ENCODE measurements at places on chromosomes 7 and 10.

DNA sequence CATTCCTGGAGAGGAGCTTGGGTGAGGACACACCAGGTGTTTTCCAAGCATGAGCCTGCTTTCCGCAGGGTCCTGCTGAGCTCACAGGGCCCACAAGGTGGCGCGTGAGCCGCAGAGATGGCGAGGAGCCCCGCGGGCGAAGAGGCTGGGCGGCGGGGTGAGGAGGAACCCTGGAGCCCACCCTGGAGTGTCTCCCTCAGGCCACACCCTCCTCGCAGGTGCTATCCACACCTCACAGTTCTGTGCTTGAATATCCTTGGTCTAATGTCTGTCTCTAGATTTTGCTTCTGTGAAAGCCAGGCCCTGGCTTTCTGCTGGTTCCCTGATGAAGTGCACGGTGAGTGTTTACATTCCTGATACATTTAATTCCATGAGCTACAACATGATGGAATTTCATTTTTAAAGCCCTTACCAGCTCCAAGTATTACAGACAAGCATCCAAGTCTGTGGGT, 433.6 kb downstream of the ACTR3B start:
- DNase-seq: peak; percentile 29
- peaks cover 8% of the 10 kb centered on the region for H3K4me1 ChIP-seq
- no peaks in the 10 kb centered on the region for H3K36me3 ChIP-seq
- H3K4me3 ChIP-seq: no peak overlapping the region
- no peak overlapping the region for H3K27ac ChIP-seq

DNA sequence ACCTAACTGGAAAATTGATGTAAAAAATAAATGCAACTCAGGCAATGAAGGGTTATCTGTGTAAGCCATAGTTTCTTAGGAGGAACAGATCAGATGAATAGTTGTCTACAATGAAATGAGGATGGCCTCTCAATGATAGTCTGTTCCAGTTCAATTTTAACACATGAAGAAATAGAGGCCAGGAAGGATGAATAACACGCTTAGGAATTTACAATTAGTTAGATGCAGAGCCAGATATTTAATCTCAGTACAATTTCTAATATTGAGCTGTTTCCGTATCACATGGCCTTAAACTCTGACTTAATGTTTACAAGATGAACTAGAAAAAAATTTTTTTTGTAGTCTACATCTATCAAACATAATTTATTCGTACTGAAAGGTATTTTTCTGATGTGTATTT, 176.6 kb downstream of the GALNT11 start:
- no peaks in the 10 kb centered on the region for H3K4me1 ChIP-seq
- no peak overlapping the region for H3K27ac ChIP-seq
- no peak overlapping the region for H3K4me3 ChIP-seq
- H3K36me3 ChIP-seq: peaks cover 17% of the 10 kb centered on the region
- no peaks in the 10 kb centered on the region for H3K27me3 ChIP-seq

GRCh38 chr7:11557627-11558026, 274.4 kb downstream of the THSD7A start:
- H3K4me3 ChIP-seq: no peak overlapping the region
- no peak for DNase-seq
- H3K27ac ChIP-seq: no peak overlapping the region

GRCh38 chr10:111875725-111876124, 307.8 kb downstream of the GPAM start:
- no peak overlapping the region for H3K27ac ChIP-seq
- no peaks in the 10 kb centered on the region for H3K27me3 ChIP-seq
- no peak overlapping the region for H3K4me3 ChIP-seq
- DNase-seq: no peak
- H3K4me1 ChIP-seq: no peaks in the 10 kb centered on the region

DNA sequence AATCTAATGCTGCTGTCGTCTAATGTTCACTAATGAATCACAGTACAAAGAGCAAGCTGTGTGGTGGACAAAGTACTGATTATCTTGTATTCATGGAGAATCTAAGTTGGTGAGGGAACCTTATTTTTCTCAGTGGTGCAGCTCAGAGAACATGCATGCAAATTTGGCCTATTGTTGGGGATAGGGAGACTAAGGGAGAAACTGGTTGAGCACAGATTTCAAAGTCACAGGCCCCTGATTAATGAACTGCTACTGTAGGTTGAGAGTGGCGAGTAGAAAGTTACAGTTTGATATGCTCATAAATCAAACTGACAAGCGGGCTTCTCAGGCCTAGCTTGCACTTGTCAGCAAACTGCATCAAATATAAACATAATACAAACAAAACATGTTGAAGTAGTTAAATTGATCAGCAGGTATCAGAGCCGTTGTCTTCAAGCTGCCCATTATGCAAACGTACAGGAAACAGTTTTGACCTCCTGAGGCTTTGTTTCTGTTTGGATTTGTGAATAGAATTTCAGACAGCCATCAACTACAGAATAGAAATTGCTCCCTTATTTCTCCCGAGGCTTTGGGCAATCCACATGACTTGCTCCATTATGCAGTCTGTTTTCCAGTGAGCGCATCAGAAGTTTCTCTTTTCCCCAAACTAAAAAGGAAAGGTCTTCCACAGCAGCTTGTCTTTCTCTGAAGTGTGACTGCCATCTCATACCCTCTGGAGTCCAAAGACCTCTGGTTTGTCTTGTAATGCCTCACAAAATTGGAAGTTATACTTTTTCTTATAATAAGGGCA, 215.8 kb downstream of the FOXP2 start:
- DNase-seq: no peak
- no peaks in the 10 kb centered on the region for H3K27me3 ChIP-seq
- no peak overlapping the region for H3K27ac ChIP-seq

- H3K36me3 ChIP-seq: no peaks in the 10 kb centered on the region
- H3K4me1 ChIP-seq: no peaks in the 10 kb centered on the region
- no peak overlapping the region for H3K4me3 ChIP-seq
- no peak for DNase-seq
- no peak overlapping the region for H3K27ac ChIP-seq
- H3K27me3 ChIP-seq: no peaks in the 10 kb centered on the region
These were observed 38.4 kb upstream of the PLXDC2 start for GRCh38 chr10:19777806-19778205.

- H3K36me3 ChIP-seq: no peaks in the 10 kb centered on the region
- DNase-seq: no peak
- no peak overlapping the region for H3K27ac ChIP-seq
- no peak overlapping the region for H3K4me3 ChIP-seq
These were observed 5.1 kb upstream of the SLC16A12 start for GRCh38 chr10:89540420-89540949.

- no peak overlapping the region for H3K4me3 ChIP-seq
- peaks cover 37% of the 10 kb centered on the region for H3K4me1 ChIP-seq
- H3K27me3 ChIP-seq: no peaks in the 10 kb centered on the region
These were observed 3.1 kb downstream of the FLNC start for GRCh38 chr7:128833148-128833945.

DNA sequence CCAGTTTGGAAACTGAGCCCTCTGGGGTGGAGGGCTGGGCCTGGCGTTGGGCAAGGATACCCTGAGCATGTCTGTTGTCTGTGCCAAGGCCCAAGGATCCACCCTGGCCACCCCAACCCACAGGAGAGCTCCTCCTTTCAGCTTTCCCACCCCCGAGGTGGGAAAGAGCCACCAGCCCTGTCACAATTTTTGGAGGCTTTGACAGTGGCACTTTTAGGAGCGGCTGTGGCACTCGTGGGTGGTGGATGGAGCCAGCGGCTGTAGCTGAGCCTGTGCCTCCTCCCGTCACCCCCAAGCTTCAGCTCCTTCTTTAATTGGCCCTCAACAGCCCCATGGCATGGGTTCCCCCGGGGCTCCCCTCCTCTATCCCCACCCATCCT, 18.2 kb upstream of the ZNF862 start:
- H3K4me3 ChIP-seq: no peak overlapping the region
- no peak for DNase-seq
- H3K36me3 ChIP-seq: no peaks in the 10 kb centered on the region
- H3K27ac ChIP-seq: no peak overlapping the region
- peaks cover 5% of the 10 kb centered on the region for H3K4me1 ChIP-seq

GRCh38 chr10:79123547-79123963, 54.8 kb downstream of the ZMIZ1 start:
- H3K4me1 ChIP-seq: peaks cover 33% of the 10 kb centered on the region
- peaks cover 40% of the 10 kb centered on the region for H3K36me3 ChIP-seq
- DNase-seq: no peak

GRCh38 chr10:43006490-43006889, 70.4 kb upstream of the RET start:
- no peaks in the 10 kb centered on the region for H3K36me3 ChIP-seq
- no peaks in the 10 kb centered on the region for H3K27me3 ChIP-seq
- no peak overlapping the region for H3K27ac ChIP-seq

DNA sequence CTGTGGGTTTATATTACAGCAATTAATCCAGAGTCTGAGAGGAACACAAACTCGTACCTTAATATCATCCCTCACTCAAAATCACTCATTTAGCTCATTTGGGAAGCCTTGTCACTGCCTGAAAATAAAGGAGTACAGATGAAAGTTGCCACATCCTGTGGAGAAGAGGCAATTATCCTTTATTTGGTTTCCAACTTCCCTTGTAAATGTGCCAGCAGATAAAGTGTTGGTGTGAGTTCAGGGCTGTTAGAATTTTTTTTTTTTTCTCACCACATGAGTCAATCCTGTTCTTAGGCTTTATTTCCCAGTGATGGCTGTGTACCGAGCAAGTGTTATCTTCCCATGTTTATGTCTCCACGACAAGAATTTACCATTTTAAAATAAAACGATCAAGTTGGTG, 99.0 kb upstream of the SMIM30 start:
- H3K36me3 ChIP-seq: no peaks in the 10 kb centered on the region
- DNase-seq: no peak
- H3K4me1 ChIP-seq: no peaks in the 10 kb centered on the region
- no peak overlapping the region for H3K27ac ChIP-seq
- H3K4me3 ChIP-seq: no peak overlapping the region

DNA sequence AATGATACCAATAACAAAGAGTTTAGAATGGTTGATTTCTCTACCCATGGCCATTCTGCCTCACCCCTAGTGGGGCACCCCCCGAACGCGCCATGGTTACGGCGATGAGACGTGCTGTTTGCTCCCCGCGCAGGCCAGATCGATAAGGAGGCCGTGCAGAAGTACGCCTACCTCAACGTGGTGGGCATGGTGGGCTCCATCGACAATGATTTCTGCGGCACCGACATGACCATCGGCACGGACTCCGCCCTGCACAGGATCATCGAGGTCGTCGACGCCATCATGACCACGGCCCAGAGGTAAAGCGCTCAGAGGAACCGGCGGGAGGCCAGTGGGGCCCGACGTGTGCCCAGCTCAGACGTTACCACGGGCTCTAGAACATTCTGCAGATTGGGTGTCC, 36.3 kb downstream of the PFKP start:
- no peak for DNase-seq
- peaks cover 14% of the 10 kb centered on the region for H3K4me1 ChIP-seq
- H3K36me3 ChIP-seq: peaks cover 3% of the 10 kb centered on the region
- peak overlapping the region; percentile 75 for H3K27ac ChIP-seq

- no peak for DNase-seq
- H3K36me3 ChIP-seq: no peaks in the 10 kb centered on the region
- H3K27ac ChIP-seq: no peak overlapping the region
- H3K4me3 ChIP-seq: no peak overlapping the region
- H3K27me3 ChIP-seq: no peaks in the 10 kb centered on the region
These were observed 167.2 kb downstream of the AKR1D1 start for GRCh38 chr7:138243430-138243829.

- no peak overlapping the region for H3K27ac ChIP-seq
- no peaks in the 10 kb centered on the region for H3K4me1 ChIP-seq
- H3K4me3 ChIP-seq: no peak overlapping the region
- H3K36me3 ChIP-seq: no peaks in the 10 kb centered on the region
- no peaks in the 10 kb centered on the region for H3K27me3 ChIP-seq
- DNase-seq: no peak
These were observed 175.1 kb downstream of the COBL start for GRCh38 chr7:51141451-51142003.

GRCh38 chr10:3780021-3780770, 4.8 kb downstream of the KLF6 start:
- peak overlapping the region; percentile 100 for H3K27ac ChIP-seq
- peaks cover 34% of the 10 kb centered on the region for H3K4me1 ChIP-seq
- DNase-seq: no peak
- H3K27me3 ChIP-seq: no peaks in the 10 kb centered on the region
- peaks cover 56% of the 10 kb centered on the region for H3K36me3 ChIP-seq
- H3K4me3 ChIP-seq: peak overlapping the region; percentile 96

- no peak for DNase-seq
- H3K27ac ChIP-seq: no peak overlapping the region
- H3K4me3 ChIP-seq: no peak overlapping the region
- H3K36me3 ChIP-seq: no peaks in the 10 kb centered on the region
These were observed 408.3 kb upstream of the ANKRD30A start for GRCh38 chr10:36717118-36717517.

- no peak overlapping the region for H3K4me3 ChIP-seq
- H3K27ac ChIP-seq: no peak overlapping the region
- H3K27me3 ChIP-seq: no peaks in the 10 kb centered on the region
- DNase-seq: no peak
These were observed 24.1 kb upstream of the SFRP5 start for GRCh38 chr10:97795886-97796285.

GRCh38 chr7:136293841-136294391, 316.8 kb upstream of the MTPN start:
- no peak overlapping the region for H3K27ac ChIP-seq
- no peaks in the 10 kb centered on the region for H3K4me1 ChIP-seq
- no peaks in the 10 kb centered on the region for H3K36me3 ChIP-seq
- no peaks in the 10 kb centered on the region for H3K27me3 ChIP-seq
- no peak overlapping the region for H3K4me3 ChIP-seq
- no peak for DNase-seq

DNA sequence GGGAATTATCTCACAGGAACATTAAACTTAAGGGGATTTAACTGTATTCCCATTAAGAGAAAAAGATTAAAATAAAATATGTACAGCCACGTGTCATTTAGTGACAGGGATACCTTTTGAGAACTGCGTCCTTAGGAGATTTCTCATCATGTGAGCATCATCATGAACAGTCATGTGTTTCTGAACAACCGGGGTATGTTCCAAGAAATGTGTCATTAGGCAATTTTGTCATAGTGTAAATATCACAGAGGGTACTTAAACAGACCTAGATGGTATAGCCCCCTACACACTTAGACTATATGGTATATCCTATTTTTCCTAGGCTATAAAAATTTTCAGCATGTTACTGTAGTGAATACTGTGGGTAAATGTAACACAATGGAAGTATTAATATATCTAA, 840.3 kb downstream of the CNTNAP2 start:
- no peak for DNase-seq
- H3K27me3 ChIP-seq: no peaks in the 10 kb centered on the region
- no peaks in the 10 kb centered on the region for H3K4me1 ChIP-seq
- no peak overlapping the region for H3K4me3 ChIP-seq
- no peak overlapping the region for H3K27ac ChIP-seq
- H3K36me3 ChIP-seq: no peaks in the 10 kb centered on the region

DNA sequence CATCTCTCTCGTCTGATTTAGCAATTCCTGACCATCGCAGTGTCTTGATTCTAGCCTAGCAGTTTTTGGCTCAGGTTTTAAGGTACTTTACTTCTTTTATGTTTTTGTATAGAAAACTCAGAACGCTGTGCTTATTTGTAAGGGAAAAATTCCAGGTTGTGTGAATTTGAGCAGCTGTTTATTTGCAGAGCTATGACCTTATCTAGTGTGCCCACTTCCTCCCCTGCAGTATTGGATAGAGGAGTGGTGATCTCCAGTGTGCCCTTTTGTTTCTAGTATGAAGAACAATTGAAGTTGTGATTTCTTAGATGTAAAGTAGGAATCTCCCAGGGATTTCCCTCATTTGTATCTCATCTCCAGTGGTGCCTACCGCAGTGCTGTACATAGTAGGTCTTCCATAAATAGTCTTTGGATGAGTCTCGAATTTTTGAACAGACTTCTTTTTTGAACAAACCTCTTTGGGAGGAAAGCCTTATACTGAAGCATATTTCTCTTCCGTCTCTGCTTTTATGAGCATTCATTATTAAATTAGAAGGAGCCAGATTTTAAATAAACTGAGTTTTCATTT, 40.0 kb downstream of the GARS1 start:
- DNase-seq: no peak
- H3K27me3 ChIP-seq: no peaks in the 10 kb centered on the region
- H3K27ac ChIP-seq: no peak overlapping the region
- no peak overlapping the region for H3K4me3 ChIP-seq
- H3K36me3 ChIP-seq: peaks cover 34% of the 10 kb centered on the region
